ENCODE measurements at places on chromosomes 12 and 14.
A peak's percentile ranks its signal among the peaks of the same experiment; 100 is the strongest.

- no peak for DNase-seq
These were observed 14.6 kb downstream of the GALNT8 start for GRCh38 chr12:4734625-4735340.

- peak; percentile 18 for DNase-seq
These were observed 78.0 kb downstream of the NOC4L start for GRCh38 chr12:132222096-132222807.

DNA sequence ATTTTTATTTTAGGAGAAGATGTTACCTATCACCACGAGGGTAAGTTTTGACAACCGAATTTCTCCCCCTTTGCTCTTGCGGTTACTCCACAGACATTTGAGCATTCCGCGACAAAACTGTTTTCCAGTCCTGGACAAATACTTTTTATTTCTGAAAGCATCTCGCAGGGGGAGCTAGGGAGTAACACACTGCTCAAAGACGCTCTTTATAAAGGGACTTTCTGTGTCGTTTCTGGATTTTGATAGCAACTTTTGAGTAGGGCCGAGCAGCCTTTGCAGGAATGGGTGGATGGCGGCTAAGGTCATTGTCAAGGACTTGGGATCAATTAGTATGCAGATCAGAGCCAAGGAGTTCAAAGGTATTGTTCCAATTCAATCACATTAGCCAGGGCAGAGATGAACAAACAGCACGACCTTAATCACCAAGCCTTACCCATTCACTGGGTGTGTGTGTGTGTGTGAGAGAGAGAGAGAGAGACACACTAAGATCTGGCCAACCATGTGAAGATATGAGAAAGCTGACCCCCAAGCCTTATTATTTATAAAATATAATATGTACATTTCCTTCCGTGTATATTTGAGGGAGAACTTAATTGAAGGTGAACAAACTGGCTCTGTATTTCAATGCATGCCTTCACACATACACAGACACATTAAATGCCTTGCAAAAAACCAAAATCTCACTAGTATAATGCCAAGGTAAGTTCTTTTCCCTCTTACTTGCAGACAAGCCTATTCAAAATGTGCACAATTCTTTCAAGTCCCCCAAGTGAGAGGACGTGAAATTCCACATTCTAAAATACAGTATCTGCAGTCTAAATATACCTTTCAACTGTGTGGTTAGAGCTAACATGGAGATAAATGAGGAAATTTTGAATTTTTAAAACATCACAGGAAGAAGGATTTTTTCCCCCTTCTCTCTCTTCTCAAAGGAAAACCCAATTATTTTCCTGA lies 613.8 kb downstream of the VRK1 start:
- DNase-seq: no peak

DNA sequence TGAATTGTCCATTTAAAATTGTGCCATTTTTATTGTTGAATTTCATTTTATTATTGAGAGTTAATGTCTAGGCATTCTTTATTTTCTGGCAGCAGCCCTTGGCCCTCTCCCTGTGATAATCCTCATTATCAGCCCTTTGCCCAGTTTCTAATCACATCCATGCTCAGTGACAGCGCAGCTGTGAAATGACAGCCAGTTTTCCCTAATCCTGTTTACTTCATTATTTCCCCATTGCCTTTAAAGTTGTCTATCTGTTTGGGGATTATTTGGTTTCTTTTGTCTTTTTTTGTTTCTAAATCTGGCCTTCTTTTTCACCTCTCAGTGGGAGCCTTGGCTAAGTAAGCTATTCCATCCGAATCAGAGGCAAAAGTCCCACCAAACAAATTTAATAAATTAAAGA lies 476.9 kb downstream of the SLC6A15 start:
- DNase-seq: no peak

DNA sequence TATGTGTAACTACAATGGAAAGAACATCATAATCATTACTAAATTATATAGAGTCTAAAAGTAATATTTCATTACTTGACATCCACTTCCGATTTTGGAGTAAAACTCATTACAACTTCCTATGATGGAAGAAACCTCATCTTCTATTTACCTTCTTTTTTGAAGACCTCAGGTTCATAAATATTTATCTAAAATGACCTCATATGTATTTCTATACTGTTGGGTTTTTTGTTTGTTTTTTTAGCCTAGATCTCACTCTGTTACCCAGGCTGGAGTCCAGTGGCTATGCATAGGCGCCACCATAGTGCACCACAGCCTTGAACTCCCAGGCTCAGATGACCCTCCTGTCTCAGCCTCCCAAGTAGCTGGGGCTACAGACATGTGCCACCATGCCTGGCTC lies 39.9 kb upstream of the BMAL2 start:
- DNase-seq: no peak

DNA sequence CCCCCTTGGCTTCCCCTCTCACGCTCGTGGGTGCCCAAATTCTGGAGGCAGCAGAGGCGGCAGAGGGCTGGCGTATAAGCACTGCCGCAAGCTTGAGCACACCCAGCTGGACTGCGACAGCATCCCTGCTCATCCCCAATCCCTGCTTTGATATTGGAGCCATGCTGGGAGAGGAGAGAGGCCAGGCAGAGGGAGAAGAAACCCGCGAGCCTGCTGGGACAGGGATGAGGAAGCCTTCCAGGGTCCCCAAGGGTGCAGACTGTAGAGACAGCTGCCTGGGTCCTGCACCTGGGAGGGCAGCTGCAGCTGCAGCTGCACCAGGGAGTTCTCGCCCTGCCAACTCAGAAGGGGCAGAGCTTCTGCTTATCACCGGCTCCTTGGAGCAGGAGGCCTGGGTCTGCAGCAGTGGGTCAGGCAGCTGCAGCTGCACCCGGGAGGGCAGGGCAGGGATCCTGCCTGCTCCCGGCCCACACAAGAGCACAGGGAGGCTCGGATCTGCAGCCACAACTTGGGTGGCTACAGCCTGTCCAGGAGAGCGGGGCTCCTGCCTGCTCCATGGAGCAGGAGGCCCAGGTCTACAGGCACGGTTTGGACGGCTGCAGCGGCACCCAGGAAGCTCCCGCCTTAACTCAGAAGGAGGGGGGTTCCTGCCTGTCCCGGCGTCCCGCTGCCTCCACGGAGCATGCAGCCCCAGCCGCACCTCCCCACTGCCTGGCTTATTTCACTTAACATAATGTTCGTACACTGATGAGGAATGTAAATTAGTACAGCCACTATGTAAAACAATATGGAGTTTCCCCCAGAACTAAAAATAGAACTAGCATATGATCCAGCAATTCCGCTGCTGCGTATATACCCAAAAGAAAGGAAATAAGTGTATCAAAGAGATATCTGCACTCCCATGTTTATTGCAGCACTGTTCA lies 60.4 kb upstream of the SGPP1 start:
- no peak for DNase-seq

DNA sequence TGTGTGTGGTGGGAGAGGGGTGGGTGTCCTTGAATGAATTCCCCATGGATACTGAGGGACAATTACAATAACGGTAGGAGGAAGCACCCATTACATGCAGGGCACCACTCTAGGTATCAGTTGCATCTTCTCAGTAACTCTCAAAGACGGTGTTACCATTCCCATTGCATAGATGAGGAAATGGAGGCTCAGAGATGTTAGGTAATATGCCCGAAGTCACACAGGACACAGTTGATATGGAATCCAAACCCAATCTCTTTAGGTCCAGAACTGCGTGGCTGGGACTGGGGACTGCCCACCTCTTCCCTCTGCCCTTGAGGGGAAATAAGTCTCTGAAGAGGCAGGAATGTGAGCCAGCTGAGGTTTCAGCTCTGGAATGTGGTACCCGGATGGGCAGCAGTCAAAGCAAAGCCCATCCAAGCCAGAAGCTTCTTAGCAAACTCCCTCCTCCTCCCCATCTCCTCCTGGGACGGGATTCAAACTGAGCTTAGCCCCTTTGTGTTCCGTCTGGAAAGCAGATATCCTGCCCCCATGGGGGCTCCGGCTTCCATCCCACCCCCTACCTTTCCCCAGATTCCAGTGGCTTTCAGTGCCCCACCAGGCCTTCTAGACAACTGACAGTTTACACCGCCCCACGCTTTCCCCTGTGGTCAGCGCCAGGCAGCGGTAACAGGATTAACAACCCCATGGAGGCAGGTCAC lies 187.5 kb downstream of the RBM19 start:
- DNase-seq: no peak

DNA sequence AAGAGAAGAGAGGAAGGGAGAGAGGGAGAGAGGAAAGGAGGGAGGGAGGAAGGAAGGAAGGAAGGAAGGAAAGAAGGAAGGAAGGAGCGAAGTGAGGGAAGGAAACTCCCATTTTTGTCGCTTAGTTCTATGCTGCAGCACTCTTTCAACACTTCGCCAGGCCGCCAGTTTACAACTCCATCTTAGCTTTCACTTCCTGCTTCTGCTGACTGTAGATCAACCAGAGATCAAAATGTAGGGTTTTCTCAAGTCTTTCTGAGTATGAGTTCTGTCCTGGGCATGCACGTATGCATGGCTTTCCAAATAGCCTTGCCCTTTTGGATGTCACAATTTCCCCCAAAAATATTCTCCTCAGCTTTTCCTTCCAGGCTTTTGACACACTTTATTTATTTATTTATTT lies 723.4 kb downstream of the TRHDE start:
- DNase-seq: no peak

DNA sequence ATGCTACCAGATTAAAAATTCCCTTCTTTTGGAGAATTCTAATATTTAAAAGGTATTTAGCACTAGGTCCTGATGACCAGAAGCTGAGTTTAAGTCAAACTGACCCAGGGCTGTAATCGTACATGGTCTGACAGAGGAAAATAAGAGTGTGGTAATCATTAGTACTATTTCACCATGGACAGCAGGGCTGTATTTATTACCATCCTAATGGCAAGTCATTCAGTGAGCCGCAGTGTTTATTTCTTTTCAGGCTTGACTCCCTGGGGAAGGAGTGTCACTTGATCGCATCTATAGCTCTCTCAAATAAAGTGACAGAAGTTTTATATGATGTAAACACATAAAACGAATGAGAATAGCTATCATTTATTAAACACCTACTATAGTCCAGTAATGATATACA lies 261.8 kb downstream of the BTG1 start:
- no peak for DNase-seq

DNA sequence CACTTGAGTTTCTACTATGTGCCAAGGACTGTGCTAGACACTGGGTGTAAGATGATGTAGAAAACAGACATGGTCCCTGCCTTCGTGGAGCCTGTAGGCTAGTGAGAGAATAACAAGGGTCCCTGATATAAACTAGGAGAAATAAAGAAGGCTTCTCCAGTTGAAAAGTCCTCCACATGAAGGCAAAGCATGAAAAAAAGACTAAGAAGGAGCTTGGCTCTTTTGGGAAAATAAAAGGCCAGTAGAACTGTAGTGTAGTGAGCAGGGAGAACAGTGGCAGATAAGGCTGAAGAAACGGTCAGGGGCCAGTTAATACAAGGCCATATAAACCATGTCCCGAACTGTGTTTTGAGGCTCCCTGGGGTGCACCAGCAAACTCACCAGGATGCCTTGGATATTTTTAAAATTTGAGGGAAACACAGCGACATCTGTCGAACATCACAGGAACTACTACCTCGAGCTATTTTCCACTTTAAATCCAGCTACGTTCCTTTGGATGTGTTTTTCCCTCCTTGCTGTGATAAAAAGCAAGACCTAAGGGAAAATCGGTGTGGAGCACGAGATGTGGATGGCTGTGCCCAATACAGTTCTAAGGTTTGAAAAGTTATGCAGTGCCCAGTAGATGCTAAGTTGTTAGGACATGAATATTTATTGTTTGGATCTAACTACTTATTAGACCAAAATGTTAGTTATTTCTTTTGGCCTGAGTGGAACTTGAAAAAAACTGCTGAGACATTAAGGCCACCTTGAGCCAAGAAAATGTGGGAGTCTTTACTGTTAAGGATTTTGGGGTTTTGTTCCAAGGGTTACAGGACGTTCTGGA lies 8.5 kb upstream of the CFL2 start:
- no peak for DNase-seq

GRCh38 chr14:100428727-100429126 lies 105.6 kb downstream of the SLC25A47 start:
- DNase-seq: no peak

- DNase-seq: no peak
These were observed 118.3 kb upstream of the SLC38A4 start for GRCh38 chr12:46944088-46944487.

GRCh38 chr12:6459004-6459337 lies 7.1 kb downstream of the TAPBPL start:
- no peak for DNase-seq

DNA sequence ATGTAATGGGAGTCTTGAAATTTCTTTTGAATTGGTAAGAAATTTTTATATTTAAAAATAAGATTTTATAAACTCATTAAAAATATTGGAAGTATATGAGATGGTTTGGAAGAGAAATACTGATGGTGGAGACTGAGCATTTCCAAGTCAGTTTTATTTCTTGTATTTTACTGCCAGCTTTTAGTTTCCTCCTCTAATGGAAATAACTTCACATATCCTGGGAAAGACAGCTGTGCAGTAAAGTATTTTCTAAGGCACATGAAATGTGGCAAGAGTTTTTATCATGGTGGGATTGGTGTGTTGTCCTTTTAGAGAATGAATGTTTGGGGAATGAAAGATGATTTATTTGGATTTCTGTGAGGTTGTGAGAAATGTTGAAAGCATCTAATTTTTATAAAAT lies 346.9 kb upstream of the RGS6 start:
- DNase-seq: no peak

GRCh38 chr14:103091041-103091882 lies 3.3 kb upstream of the EXOC3L4 start:
- DNase-seq: peak; percentile 65

GRCh38 chr12:122031342-122032216 lies 9.9 kb downstream of the BCL7A start:
- DNase-seq: peak; percentile 33

GRCh38 chr12:39393890-39394289 lies 49.0 kb downstream of the KIF21A start:
- DNase-seq: no peak

DNA sequence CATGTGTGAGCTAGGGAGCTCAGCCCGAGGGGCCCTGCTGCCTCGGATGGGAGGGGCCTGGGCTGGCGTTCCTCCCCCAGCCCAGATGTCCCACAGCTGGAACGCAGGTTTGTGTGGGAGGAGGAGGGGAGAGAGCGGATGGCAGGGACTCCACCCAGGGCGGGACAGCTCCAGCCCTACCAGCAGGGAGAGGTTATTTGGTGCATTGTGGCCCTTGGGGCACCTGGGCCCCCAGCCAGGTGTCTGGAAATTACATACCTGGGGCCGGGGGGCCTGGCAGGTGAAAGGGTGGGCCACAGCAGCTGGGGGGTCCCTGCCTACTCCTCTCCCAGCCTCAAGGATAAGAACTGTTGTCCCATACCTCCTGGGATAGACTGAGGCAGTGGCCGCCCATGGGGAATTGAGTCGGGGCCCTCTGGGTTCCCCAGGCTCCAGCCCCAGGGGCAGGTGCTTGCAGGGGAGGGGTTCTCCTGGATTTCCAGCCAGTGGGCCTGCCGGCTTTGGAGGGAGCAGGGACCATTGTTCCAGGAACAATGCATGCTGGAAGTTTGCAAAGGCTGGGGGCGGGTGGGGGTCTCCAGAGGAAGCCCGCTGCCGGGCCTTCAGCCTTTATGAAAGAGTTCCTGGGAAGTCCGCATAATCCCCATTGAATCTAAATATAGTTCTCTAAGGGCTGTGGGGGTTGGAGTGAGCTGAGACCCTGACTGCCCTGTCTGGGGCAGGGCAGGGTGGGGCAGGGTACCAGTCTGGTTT lies 1.2 kb downstream of the KIF26A start:
- DNase-seq: no peak

All from activated CD4-positive, alpha-beta T cell treated with anti-CD3 and anti-CD28 coated beads for 1 hour (primary cell).